Trophoblast cell (in vitro differentiated cells and primary cell): ENCODE measurements at places on chromosomes 2 and 18.

DNA sequence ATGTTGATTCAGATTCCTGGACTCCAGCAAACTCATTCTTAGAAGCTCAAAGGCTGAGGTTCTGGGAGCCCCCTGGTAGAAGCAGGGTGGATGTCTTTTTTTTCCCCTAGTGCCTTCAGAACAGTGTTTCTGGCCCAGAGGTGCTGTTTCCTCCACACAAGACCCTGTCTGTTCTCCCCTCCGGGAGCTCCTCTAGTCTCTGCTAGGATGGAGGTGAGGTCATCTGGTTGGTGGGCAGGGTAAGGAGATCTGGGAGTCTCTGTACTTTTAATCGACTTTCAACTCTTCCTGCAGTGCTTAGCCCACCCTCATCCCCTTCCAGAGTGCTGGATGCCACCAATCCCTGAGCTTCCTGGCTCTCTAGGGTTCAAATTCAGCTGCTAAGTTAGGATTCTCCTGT is 192.0 kb downstream of the SH3BP4 start:
- H3K4me3 ChIP-seq = no peak overlapping the region
- H3K36me3 ChIP-seq = no peaks in the 10 kb centered on the region
- H3K4me1 ChIP-seq = no peaks in the 10 kb centered on the region
- no peak overlapping the region for H3K27ac ChIP-seq

- H3K27me3 ChIP-seq = no peaks in the 10 kb centered on the region
- no peaks in the 10 kb centered on the region for H3K36me3 ChIP-seq
- DNase-seq = no peak
- H3K4me3 ChIP-seq = no peak overlapping the region
- H3K4me1 ChIP-seq = no peaks in the 10 kb centered on the region
Observed at GRCh38 chr2:122139739-122140420, 384.4 kb downstream of the TSN start.

DNA sequence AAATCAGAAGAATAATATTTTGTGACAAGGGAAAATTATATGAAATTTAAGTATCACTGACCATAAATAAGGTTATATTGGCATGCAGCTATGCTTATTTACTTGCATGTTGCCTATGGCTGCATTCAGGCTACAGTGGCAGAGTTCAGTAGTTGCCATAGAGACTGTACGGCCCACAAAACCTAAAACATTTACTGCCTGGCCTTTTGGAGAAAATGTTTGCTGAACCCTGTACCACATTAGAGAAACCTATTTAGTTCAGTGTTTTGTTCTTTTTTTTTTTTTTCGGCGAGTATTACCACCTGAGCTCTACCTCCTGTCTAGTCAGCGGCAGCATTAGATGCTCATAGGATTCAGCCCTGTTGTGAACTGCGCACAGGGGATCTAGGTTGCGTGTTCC is 163.7 kb downstream of the MCFD2 start:
- H3K4me3 ChIP-seq = no peak overlapping the region
- H3K36me3 ChIP-seq = peaks cover 2% of the 10 kb centered on the region

GRCh38 chr2:144248350-144249034 is 271.4 kb downstream of the ZEB2 start:
- no peaks in the 10 kb centered on the region for H3K36me3 ChIP-seq
- no peak for DNase-seq
- H3K27ac ChIP-seq = no peak overlapping the region

- H3K27me3 ChIP-seq = no peaks in the 10 kb centered on the region
- H3K4me3 ChIP-seq = no peak overlapping the region
- no peaks in the 10 kb centered on the region for H3K4me1 ChIP-seq
- no peak for DNase-seq
- H3K36me3 ChIP-seq = no peaks in the 10 kb centered on the region
- no peak overlapping the region for H3K27ac ChIP-seq
Observed at GRCh38 chr18:34522603-34523002, 187.5 kb upstream of the DTNA start.

DNA sequence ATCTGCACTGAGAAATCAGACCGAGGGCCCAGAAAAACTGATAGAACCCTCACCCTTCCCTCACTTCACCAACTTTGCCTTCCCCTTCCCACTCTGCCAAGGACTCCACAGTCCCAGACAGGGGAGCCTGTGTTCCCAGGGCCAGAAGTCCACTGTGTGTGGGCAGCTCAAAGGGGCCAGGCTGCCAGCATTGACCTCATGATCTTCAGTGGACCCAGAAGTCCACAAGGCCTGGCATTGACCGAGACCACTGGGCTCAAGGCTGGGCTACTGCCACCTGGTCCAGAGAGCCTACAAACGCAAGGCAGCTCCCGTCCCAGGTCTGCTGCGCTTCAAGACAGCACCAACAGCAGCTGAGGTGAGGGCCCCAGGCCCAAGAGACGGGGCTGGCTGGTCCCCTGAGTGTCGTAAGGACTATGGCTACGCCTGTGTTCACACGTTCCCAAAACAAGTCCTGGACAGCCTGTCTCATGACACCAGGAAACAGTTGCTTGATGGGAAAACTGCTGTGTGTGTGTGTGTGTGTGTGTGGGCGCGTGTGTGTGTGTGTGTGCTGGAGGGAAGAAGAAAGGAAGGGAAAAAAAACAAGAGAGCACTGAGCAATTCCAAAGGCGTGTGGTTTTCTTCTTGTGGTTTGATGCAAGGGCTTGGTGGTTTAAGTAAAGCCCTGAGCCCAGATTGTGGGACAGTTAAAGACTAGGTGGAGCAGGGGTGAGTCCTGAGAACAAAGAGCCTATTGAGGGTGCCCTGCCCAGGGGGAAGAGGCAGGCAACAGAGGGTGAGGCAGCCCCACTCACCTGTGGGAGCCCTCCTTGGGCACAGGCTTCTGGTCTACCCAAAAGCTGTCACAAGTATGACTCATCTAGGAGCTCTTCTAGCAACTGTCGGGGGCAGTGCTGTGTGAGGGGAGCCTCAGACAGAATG is 46.6 kb upstream of the ZBTB7C start:
- peaks cover 41% of the 10 kb centered on the region for H3K4me1 ChIP-seq
- H3K36me3 ChIP-seq = no peaks in the 10 kb centered on the region

DNA sequence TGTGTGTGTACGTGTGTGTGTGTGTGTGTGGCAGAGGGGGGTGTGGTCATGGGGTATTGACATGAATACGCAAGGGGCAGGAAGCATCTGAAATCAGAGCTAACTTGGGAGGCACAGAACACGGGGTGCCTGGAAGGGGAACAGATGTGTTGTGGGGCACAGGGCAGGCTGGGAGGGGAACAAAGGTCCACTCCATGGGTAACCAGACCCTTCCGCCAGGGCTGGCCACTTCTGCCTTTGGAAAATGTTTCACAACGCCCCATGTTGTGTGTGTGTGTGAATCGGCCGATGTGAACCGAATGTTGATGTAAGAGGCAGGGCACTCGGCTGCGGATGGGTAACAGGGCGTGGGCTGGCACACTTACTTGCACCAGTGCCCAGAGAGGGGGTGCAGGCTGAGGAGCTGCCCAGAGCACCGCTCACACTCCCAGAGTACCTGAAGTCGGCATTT is at the start of gene SLC11A1:
Gene SLC11A1, plus strand, starts transcription at position 358 of the 451 bp plus-strand sequence. CDS start 96 bp downstream, outside the sequence.
- no peak for DNase-seq
- no peaks in the 10 kb centered on the region for H3K27me3 ChIP-seq

GRCh38 chr2:235909358-235909757 is 258.8 kb downstream of the GBX2 start:
- no peak overlapping the region for H3K4me3 ChIP-seq
- no peak overlapping the region for H3K27ac ChIP-seq
- H3K27me3 ChIP-seq = no peaks in the 10 kb centered on the region
- DNase-seq = no peak

DNA sequence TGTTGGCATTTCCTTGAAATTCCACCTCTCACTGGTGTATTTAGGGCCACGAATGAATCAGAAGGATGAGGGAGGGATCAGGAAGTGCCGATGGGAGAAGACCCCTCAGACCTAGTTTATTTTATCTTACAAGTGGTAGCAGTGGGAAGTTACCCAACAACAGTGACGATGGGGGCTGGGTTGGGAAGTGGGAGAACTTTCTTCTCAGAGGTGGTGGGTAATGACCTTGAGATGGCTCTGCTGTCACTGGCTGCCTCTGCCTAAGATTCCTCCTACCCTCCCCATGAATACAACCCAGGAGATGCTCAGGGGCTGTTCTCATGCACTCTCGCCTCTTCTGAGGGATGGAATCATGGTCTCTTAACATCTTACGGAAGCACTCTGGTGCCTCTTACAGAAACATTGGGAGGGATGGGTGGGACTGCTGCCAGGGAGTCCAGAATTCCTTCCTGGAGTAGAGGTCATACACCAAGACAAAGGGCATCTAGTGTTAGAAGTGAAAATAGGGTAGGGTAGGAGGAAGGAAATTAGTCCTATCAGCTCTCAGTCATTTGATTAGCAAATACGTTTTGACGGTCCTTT is 58.5 kb upstream of the TXNDC2 start:
- no peaks in the 10 kb centered on the region for H3K27me3 ChIP-seq
- peaks cover 16% of the 10 kb centered on the region for H3K4me1 ChIP-seq
- no peak for DNase-seq
- H3K4me3 ChIP-seq = no peak overlapping the region

GRCh38 chr18:40907842-40908241 is 1047.2 kb upstream of the PIK3C3 start:
- no peak overlapping the region for H3K27ac ChIP-seq
- no peaks in the 10 kb centered on the region for H3K27me3 ChIP-seq
- H3K36me3 ChIP-seq = no peaks in the 10 kb centered on the region
- H3K4me1 ChIP-seq = no peaks in the 10 kb centered on the region

DNA sequence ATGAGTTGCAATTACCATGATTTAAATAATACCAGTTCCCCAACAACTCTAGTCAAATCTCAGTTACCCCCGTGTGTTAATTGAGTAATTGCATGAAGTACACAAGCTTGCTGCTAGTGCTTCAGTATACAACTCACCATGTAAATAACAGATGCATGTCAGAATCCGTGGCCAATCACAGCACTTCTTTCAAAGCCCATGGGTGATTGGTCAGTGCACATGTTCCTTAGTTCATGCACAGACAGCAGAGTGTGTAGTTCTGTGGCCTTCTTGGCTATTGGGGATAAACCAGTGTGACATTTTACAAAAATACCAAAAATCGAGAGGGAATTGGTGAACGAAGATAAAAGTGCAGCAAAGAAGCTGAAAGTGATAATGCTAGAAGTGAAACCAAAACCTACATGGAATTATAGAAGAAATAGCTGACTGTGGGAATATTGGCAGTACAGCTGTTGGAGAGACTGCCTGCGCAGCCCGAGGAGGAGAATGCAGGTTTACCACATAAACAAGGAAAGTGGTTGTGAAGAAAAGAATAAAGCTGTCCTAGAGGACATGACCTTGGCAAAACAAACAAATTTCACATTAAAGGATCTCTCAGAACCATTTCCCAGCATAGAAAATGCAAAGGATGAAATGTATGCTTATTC is 59.4 kb downstream of the NEDD4L start:
- H3K36me3 ChIP-seq = no peaks in the 10 kb centered on the region
- peaks cover 5% of the 10 kb centered on the region for H3K4me1 ChIP-seq
- no peak overlapping the region for H3K27ac ChIP-seq
- no peak for DNase-seq
- H3K27me3 ChIP-seq = no peaks in the 10 kb centered on the region

GRCh38 chr2:24734741-24735140 is 58.5 kb downstream of the PTRHD1 start:
- no peak overlapping the region for H3K4me3 ChIP-seq
- H3K4me1 ChIP-seq = no peaks in the 10 kb centered on the region
- H3K27me3 ChIP-seq = no peaks in the 10 kb centered on the region

GRCh38 chr18:6928359-6928758 is 189.2 kb downstream of the LAMA1 start:
- DNase-seq = no peak
- H3K27me3 ChIP-seq = no peaks in the 10 kb centered on the region
- H3K36me3 ChIP-seq = no peaks in the 10 kb centered on the region
- H3K4me3 ChIP-seq = no peak overlapping the region
- peaks cover 10% of the 10 kb centered on the region for H3K4me1 ChIP-seq

GRCh38 chr18:11669948-11670275 is 19.2 kb upstream of the GNAL start:
- H3K4me1 ChIP-seq = no peaks in the 10 kb centered on the region
- H3K27me3 ChIP-seq = no peaks in the 10 kb centered on the region
- DNase-seq = no peak
- no peak overlapping the region for H3K27ac ChIP-seq
- no peaks in the 10 kb centered on the region for H3K36me3 ChIP-seq
- no peak overlapping the region for H3K4me3 ChIP-seq

- H3K27ac ChIP-seq = no peak overlapping the region
- no peak for DNase-seq
- H3K4me3 ChIP-seq = no peak overlapping the region
- no peaks in the 10 kb centered on the region for H3K27me3 ChIP-seq
- no peaks in the 10 kb centered on the region for H3K36me3 ChIP-seq
Observed at GRCh38 chr2:240141736-240142135, 1.3 kb upstream of the OTOS start.

- H3K4me3 ChIP-seq = no peak overlapping the region
- peak overlapping the region; percentile 32 for H3K27ac ChIP-seq
- DNase-seq = peak; percentile 61
- peaks cover 3% of the 10 kb centered on the region for H3K4me1 ChIP-seq
- no peaks in the 10 kb centered on the region for H3K27me3 ChIP-seq
Observed at GRCh38 chr2:113818382-113818951, 62.0 kb upstream of the SLC35F5 start.

GRCh38 chr18:67509741-67510391 is 6.7 kb downstream of the DSEL start:
- no peaks in the 10 kb centered on the region for H3K36me3 ChIP-seq
- no peaks in the 10 kb centered on the region for H3K4me1 ChIP-seq
- H3K27me3 ChIP-seq = no peaks in the 10 kb centered on the region
- no peak for DNase-seq
- H3K27ac ChIP-seq = no peak overlapping the region
- H3K4me3 ChIP-seq = no peak overlapping the region

GRCh38 chr18:7982216-7982615 is 415.1 kb downstream of the PTPRM start:
- H3K4me3 ChIP-seq = no peak overlapping the region
- H3K27me3 ChIP-seq = no peaks in the 10 kb centered on the region
- peaks cover 3% of the 10 kb centered on the region for H3K4me1 ChIP-seq
- H3K27ac ChIP-seq = no peak overlapping the region
- no peaks in the 10 kb centered on the region for H3K36me3 ChIP-seq

DNA sequence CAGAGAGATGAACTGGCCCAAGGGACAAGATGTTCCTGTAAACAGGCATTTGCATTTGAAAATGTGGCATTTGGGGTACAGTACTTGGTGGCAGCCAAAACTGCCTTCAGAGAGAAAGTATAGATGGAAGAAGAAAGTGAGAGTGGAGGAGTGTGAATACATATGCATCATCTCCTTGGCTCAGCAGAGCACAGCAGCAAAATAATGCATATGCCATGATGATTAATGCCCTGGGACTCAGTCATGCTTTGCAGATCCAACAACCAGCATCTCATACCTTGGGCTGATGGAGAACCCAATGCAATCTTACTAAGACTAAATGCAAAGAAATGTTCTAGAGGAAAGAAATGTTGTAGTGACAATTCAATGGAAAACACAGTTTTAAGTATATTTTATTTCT is 29.7 kb upstream of the CYTIP start:
- no peaks in the 10 kb centered on the region for H3K36me3 ChIP-seq
- no peak overlapping the region for H3K4me3 ChIP-seq
- no peak overlapping the region for H3K27ac ChIP-seq
- no peaks in the 10 kb centered on the region for H3K4me1 ChIP-seq
- H3K27me3 ChIP-seq = no peaks in the 10 kb centered on the region

- no peak for DNase-seq
- H3K36me3 ChIP-seq = no peaks in the 10 kb centered on the region
- no peak overlapping the region for H3K4me3 ChIP-seq
- no peak overlapping the region for H3K27ac ChIP-seq
- H3K4me1 ChIP-seq = no peaks in the 10 kb centered on the region
Observed at GRCh38 chr18:43805646-43806194, 528.4 kb upstream of the SYT4 start.

- H3K4me3 ChIP-seq = no peak overlapping the region
- no peaks in the 10 kb centered on the region for H3K4me1 ChIP-seq
- H3K36me3 ChIP-seq = no peaks in the 10 kb centered on the region
- no peak for DNase-seq
- H3K27me3 ChIP-seq = no peaks in the 10 kb centered on the region
Observed at GRCh38 chr2:238956676-238957075, 108.8 kb downstream of the TWIST2 start.
